ENCODE measurements at places on chromosomes 12 and 14.

DNA sequence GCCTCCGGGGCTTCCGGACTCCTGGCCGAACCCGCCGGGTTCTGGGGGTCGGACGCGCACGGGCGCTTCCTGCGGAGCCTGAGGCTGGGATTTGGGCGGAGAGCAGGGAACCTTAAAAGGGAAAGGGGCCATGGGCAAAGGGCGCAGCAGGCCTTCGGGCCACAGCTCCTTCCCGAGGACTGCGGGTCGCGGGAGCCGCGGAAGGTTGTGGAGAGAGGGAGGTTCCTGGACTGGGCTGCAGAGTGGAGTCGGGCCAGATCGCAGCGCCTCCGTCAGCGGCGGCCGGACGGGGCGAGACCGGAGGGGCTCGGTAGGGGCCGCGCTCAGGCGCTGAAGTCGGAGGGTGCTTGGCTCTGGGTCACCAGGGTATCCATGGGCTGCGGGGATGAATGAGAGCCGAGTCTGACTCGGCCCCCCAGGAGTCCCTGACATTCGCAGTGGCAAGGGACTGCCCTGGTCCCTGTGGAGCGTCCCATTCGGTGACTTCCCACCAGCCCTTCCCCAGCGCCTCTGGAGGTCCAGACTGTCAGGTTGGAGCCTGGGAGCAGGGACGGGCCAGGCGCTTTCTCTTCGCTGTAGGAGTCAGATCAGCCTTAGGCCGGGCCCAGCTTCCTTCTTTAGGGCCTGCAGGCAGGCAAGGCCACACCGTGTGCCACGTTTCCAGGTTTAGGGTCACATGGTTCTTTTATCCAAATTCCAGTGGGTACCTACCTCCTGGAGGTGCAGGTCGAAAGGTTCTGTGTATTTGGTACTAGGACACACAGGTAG is 938 bp upstream of the SLC25A29 start:
- no peaks in the 10 kb centered on the region for H3K36me3 ChIP-seq
- H3K27me3 ChIP-seq: peaks cover 2% of the 10 kb centered on the region
- peak overlapping the region; percentile 44 for H3K27ac ChIP-seq
- H3K4me3 ChIP-seq: peak overlapping the region; percentile 72

DNA sequence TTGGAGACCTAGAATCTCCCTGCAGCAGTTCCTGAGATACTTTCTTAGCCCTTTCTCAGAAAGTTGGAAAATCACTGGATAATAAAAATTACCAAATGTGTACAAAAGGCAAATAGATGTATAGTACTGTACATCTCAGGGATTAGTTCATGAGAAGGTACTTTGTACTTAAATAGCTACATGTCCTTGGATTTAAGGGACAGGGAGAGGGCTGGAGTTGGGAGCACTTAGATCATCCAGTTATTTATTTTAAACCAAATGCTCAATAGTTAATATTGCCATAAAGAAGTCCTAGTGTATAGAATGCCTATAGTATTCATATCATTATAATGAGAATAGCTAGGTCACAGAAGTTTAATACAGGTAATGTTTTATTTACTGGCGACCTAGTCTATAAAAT is 13.4 kb downstream of the CDKN3 start:
- no peak overlapping the region for H3K27ac ChIP-seq
- no peak overlapping the region for H3K4me3 ChIP-seq

- H3K4me3 ChIP-seq: peak overlapping the region; percentile 95
- peak overlapping the region; percentile 100 for H3K27ac ChIP-seq
- DNase-seq: peak; percentile 77
- H3K4me1 ChIP-seq: peaks cover 48% of the 10 kb centered on the region
These were observed 944 bp downstream of the CCND2 start for GRCh38 chr12:4274396-4275015.

- H3K27ac ChIP-seq: no peak overlapping the region
- H3K27me3 ChIP-seq: no peaks in the 10 kb centered on the region
- no peak overlapping the region for H3K4me3 ChIP-seq
- H3K36me3 ChIP-seq: peaks cover 42% of the 10 kb centered on the region
- peaks cover 37% of the 10 kb centered on the region for H3K4me1 ChIP-seq
These were observed 32.9 kb downstream of the ADIPOR2 start for GRCh38 chr12:1723721-1724120.

Data from activated T-cell treated with anti-CD3 and anti-CD28 coated beads, Interleukin-2, amount 50 U/mL, for 24 hours (primary cell).